ENCODE measurements at places on chromosomes 11 and 22.

DNA sequence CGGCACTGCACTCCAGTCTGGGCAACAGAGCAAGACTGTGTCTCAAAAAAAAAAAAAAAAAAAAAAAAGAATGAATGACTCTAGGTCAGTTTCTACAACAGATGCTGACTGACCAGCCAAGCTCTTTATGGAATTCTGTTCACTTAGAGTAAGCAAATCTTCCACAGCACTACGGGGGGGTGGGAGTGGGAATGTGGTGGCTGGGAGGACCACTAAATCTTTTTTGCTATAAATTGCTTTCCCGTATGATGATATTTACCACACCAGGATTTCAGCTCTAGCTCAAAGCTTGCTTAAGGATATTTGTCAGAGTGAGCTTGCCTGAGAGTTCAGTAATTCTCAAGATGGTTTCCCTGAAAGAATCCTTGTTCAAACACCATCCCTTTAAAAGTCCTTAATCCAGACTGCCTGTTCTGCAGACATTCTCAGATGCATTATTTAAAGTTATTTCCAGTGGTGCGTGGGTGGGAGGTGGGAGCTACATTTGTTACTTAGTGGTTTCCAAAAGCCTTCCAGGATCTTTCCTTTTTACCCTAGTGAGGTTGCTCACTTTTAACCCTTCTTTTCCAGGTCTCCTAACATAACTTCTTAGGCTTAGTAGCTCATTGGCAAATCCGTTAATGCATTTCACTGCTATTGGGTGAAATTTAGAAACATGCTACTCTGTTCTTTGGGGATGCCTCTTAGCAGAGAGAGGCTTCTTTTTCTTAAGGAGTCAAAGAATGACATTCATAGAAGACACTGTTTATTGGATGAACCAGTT lies 65.9 kb downstream of the UBASH3B start:
- DNase-seq, result no peak

DNA sequence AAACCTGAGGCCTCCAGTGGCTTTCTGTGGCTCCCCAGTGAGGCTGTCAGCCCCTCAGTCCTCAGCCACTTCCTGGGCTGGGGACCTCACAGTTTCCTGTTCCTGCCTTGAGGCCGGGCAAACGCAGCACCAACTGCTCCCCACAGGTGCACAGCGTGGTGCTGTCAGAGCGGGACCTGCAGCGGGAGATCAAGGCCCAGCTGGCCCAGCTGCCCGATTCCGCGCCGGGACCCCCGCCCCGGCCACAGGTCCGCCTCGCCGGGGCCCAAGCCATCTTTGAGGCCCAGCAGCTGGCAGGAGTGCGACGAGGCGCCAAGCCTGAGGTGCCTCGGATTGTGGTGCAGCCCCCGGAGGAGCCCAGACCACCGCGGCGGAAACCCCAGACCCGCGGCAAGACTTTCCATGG lies 5.4 kb downstream of the TBC1D10C start:
- peak; percentile 41 for DNase-seq

DNA sequence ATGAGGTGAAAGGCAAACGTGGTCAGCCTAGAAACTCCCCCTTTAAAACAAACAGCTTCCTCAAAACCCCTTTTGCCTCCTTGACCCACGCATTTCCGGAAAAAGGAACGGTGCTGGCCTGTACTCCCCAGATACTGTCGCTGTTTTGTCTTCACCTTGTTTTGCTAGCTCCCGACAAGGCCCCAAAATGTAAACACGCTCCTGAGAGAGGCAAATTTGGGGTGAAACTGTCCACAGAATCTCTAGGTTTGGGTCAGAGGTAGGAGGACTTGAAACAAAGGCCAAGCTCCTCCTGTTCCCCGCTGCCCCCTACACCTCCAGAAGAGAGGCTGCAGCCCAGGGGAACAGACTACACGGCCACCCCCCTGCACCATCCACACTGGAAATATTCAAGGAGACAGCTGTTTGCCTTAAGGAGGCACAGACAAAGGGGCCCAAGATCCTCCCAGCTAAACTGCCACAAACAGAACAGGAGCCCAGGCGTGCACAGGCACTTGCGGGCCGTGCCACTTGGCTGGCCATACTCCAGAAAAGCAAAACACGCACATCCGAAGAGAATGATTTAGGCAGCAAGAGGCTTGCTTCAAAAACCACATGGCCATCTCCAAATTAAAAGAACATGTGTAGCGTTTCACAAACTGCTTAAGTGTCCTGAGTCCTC lies 160.5 kb upstream of the GRK3 start:
- DNase-seq, result no peak

- DNase-seq, result no peak
These were observed 507.1 kb downstream of the SOX6 start for GRCh38 chr11:15849257-15849656.

DNA sequence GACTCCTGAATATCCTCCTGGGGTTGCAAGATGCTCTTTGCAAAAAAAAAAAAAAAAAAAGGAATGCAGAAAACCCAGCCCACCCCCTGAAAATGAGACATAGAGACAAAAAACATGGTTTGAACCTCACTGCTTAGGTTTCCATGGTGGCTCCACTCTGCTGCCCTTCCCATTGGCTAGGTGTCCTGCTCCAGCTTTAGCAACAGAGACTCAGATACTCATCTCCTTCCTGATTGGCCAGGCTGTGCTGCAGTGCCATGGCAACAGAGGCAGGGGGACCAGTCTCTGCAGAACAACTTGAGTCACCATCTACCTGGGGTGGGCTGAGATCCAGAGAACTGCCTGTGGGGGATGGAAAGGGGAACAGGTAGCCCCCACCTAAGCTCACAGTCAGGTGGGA lies 17.4 kb upstream of the YWHAH start:
- DNase-seq, result no peak

- no peak for DNase-seq
These were observed 2.2 kb downstream of the PAK1 start for GRCh38 chr11:77471558-77472193.

- DNase-seq, result no peak
These were observed 933 bp upstream of the DLAT start for GRCh38 chr11:112024178-112024772.

DNA sequence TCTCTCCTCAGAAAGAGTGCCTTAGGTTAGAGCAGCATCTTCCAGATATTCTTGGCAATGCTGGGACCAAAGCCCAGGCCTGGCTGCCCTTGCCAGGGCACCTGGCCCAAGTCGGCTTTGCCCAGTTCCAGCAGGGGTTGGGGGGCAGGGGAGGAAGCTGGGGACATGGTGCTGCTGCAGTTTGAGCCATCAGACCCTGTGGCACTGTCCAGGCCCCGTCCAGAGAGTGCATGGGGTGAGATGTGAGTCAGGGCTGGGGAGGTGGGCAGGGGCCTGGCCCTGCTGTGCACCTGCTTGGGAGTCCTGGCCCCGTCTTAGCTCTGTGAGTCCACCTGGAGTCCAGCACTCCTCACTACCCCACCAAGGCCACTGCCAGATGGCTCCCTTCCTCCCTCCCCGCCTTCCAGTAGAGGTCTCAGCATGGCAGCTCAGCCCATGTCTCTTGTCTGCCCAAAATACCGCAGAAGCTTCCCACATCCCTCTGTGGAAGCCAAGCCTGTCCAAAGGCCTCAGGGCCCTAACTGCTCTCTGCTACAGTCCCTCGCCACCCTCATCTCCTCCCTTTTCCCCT lies 16.6 kb downstream of the DERL3 start:
- DNase-seq, result no peak

GRCh38 chr11:100923555-100923954 lies 206.1 kb downstream of the PGR start:
- DNase-seq, result no peak

- DNase-seq, result no peak
These were observed 237.0 kb downstream of the MIAT start for GRCh38 chr22:26894362-26894761.

GRCh38 chr11:116598036-116598435 lies 174.8 kb downstream of the BUD13 start:
- DNase-seq, result no peak

- DNase-seq, result no peak
These were observed 125.3 kb downstream of the FEZ1 start for GRCh38 chr11:125370561-125371389.

GRCh38 chr11:26731084-26731456 lies 9.2 kb upstream of the SLC5A12 start:
- DNase-seq, result no peak

- no peak for DNase-seq
These were observed 27.7 kb upstream of the PPP2R1B start for GRCh38 chr11:111793863-111794262.

- no peak for DNase-seq
These were observed 304.2 kb downstream of the RAB38 start for GRCh38 chr11:87871056-87871455.

GRCh38 chr11:61580271-61580888 lies 496 bp downstream of the SYT7 start:
- no peak for DNase-seq

- DNase-seq, result no peak
These were observed 92.9 kb downstream of the PDHX start for GRCh38 chr11:35009191-35009943.

GRCh38 chr11:63180536-63180935 lies 36.5 kb upstream of the SLC22A24 start:
- DNase-seq, result no peak

- no peak for DNase-seq
These were observed 215.5 kb downstream of the BUD13 start for GRCh38 chr11:116557282-116557681.
